Immature natural killer cell (primary cell): ENCODE measurements at places on chromosomes 16 and 17. TPM values are rescaled to one million over a fixed set of nuclear protein-coding genes. Genes with fewer than 3 reads are reported as not detected.
A peak's percentile ranks its signal among the peaks of the same experiment; 100 is the strongest.

SEZ6L2 gene
- polyA plus RNA-seq: not detected

GRCh38 chr17:5248821-5249479 lies 14.3 kb upstream of the SCIMP start:
- no peak for DNase-seq

DNA sequence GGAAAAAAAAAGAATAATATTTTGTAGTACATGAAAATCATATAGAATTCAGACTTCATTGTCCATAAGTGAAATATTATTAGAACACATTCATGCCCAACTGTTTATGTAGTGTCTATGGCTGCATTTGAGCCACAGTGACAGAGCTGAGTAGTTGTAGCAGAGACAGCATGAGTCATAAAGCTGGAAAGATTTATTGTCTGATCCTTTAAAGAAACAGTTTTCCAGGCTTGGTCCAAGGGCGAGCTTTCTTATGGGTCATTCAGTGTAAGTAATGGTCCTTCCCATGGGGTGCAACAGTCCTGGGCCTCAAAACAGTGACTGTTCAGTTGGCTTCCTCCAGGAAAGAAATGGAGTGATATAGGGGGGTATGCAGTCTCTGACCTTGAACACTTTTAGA lies 260.2 kb downstream of the HS3ST4 start:
- DNase-seq: no peak

- DNase-seq: peak; percentile 30
Measured at GRCh38 chr16:85611444-85612190, 1.5 kb upstream of the GSE1 start.
